ENCODE measurements at places on chromosomes 2 and 18. TPM values are rescaled to one million over a fixed set of nuclear protein-coding genes. Genes with fewer than 3 reads are reported as not detected.

- H3K27me3 ChIP-seq = no peaks in the 10 kb centered on the region
- H3K27ac ChIP-seq = no peak overlapping the region
- no peak overlapping the region for H3K4me3 ChIP-seq
- DNase-seq = no peak
- no peaks in the 10 kb centered on the region for H3K36me3 ChIP-seq
Observed at GRCh38 chr2:215870986-215871385, 142.4 kb downstream of the MREG start.

GRCh38 chr18:51345848-51346391 is 148.4 kb upstream of the MEX3C start:
- no peak for DNase-seq
- peaks cover 6% of the 10 kb centered on the region for H3K4me1 ChIP-seq
- H3K4me3 ChIP-seq = no peak overlapping the region
- peaks cover 21% of the 10 kb centered on the region for H3K27me3 ChIP-seq

- no peaks in the 10 kb centered on the region for H3K27me3 ChIP-seq
- H3K4me1 ChIP-seq = no peaks in the 10 kb centered on the region
- H3K4me3 ChIP-seq = no peak overlapping the region
- no peak for DNase-seq
Observed at GRCh38 chr2:221088506-221088905, 483.6 kb downstream of the EPHA4 start.

- peak; percentile 46 for DNase-seq
- H3K36me3 ChIP-seq = peaks cover 2% of the 10 kb centered on the region
- H3K27ac ChIP-seq = peak overlapping the region; percentile 73
- no peak overlapping the region for H3K4me3 ChIP-seq
- no peaks in the 10 kb centered on the region for H3K27me3 ChIP-seq
- peaks cover 8% of the 10 kb centered on the region for H3K4me1 ChIP-seq
Observed at GRCh38 chr2:196801674-196802261, 2.3 kb upstream of the GTF3C3 start.

DNA sequence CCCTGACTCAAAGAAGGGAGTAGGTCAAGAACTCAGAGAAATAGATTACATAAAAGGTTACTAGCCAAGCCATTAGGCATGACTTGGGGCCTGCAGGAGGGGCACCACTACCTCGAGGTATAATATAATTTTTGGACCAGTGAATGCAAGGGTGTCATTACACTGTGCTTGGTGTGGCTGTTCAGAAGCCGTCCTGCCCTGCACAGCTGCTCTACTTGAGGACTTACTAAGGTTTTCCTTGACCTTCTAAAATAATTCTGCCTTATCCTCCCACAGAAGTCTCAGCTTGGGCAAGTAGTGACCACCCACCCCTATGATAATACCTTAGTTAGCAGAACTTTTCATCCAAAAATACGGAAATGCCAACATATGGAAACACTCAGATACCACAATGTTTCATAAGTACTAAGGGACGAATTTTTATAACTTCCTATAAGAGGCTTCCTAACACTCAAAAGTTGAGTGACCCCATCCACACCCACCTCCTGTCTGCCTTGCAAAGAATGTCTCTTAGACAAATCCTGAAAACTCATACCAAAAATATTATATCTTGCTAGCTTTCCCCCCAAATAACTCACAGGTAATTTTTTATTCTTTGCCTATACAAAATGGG is 17.7 kb upstream of the ATG16L1 start:
- DNase-seq = no peak
- H3K4me1 ChIP-seq = no peaks in the 10 kb centered on the region
- no peak overlapping the region for H3K27ac ChIP-seq
- no peak overlapping the region for H3K4me3 ChIP-seq
- H3K27me3 ChIP-seq = peaks cover 3% of the 10 kb centered on the region
- H3K36me3 ChIP-seq = no peaks in the 10 kb centered on the region

The PCARE gene
- not detected for total RNA-seq

The STAT4 gene
- 1.6 TPM for total RNA-seq

DNA sequence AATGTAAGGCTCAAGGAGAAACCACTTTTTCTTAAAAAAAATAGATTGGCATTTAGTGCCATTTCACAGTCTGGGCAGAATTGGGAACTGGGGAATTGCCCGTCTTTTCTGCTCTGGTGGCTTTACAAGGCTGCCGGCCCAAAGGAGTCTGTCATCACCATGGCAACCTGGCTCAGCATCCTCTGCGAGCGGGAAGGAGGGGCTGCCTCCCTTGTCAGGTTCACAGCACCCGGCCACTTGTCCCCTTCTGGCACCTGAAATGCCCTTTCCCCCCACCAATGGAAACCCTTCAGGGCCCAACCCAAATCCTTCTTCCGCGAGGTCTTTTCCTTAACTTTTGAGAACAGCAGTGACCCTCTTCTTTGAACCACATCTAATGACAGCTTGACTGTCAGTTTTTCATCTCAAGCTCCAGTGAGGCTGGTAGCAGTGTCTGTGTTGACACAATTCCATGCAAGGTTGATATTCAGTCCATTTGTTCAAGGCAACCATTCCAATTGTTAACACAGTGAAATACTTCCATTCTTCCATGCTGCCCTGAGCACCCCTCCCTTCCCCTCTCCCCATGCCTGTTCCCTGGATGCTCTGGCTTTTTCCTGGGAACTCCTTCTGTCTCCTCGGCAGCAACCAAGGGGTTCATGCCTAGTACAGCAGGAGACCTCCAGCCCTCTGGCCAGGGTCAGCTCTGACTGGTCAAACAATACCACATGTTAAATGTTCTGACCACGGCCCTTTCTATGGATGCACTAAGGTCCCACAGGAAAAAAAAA is 79.6 kb downstream of the DNER start:
- no peak overlapping the region for H3K4me3 ChIP-seq
- peaks cover 4% of the 10 kb centered on the region for H3K27me3 ChIP-seq
- H3K27ac ChIP-seq = no peak overlapping the region

The BOLL gene
- total RNA-seq = not detected

The CACNB4 gene
- total RNA-seq = 2.9 TPM

The ALPP gene
- 0.32 TPM for total RNA-seq

The SULT1C2 gene
- not detected for total RNA-seq

The RUFY4 gene
- total RNA-seq = not detected

- peaks cover 19% of the 10 kb centered on the region for H3K4me1 ChIP-seq
- no peaks in the 10 kb centered on the region for H3K36me3 ChIP-seq
- H3K4me3 ChIP-seq = no peak overlapping the region
- H3K27ac ChIP-seq = peak overlapping the region; percentile 73
- peak; percentile 57 for DNase-seq
Observed at GRCh38 chr2:223008162-223008561, 43.8 kb upstream of the KCNE4 start.

- no peaks in the 10 kb centered on the region for H3K36me3 ChIP-seq
- H3K4me1 ChIP-seq = peaks cover 25% of the 10 kb centered on the region
- H3K4me3 ChIP-seq = no peak overlapping the region
- DNase-seq = peak; percentile 99
- H3K27me3 ChIP-seq = peaks cover 12% of the 10 kb centered on the region
Observed at GRCh38 chr2:109125593-109126500, 3.2 kb upstream of the SH3RF3 start.

The OTOF gene
- not detected for total RNA-seq

The ACOXL gene
- total RNA-seq = 0.12 TPM

DNA sequence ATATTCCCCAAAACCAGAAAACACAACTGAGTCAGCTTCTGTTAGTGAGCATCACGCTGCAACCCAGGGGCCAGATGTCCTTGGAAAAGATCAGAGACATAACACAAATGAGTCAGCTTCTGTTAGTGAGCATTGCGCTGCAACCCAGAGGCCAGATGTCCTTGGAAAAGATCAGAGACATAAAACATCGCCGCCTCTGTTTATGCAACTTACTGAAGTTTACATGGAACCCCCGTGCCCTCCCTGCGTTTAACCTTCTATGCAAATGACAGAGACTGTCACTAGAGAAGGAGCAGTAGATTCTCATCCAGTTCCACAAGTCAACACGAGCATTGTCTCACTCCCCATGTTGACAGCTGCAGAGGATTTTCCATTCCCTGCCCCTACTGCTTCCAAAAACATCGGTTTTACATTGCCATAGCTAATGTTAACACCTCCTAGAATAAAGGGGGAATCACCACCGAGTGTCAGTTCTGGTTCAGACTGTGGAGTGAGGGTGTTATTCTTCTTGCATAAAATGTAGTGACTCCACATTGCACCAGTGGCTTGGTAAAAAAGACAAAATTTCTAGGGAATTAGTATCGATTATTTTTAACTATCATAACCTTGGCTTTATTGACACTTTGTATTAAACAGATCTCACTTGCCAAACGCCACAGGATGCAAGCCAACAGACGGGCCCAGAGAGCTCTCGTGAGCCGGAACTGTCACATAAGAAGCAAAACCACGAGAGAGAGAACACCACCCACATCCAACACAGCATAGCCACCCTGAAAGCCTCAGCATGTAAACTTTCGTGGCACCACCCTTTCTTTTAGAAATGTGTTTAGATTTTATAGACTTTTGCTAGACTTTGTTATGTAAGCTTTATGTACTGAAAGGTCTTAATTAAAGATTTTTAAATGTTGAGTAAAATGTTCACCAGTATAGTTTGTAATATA is 87.7 kb downstream of the SH3YL1 start:
- no peak overlapping the region for H3K27ac ChIP-seq
- DNase-seq = no peak
- H3K27me3 ChIP-seq = no peaks in the 10 kb centered on the region
- H3K4me1 ChIP-seq = no peaks in the 10 kb centered on the region
